NCI-H2107 (cell line): ENCODE measurements at places on chromosomes 2 and 18.

DNA sequence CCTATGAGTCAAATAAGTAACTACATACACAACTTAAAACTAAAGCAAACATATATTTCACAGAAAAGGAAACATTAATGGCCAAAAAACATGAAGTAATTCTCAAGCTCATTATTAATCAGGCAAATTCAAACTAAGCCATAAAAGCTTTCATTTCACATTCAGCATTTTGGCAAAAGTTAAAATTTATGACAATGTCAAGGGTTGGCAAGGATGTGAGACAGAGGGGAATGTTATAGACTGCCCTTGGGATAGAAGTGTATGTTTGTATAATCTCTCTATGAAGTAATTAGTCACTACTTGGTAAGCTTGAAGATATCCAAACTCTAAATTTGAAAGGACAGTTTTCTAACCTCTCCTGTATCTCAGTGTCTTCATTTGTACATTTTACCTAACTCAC lies 539.4 kb downstream of the RIT2 start:
- no peak for DNase-seq

GRCh38 chr2:222652491-222653255 lies 3.2 kb downstream of the FARSB start:
- no peak for DNase-seq

GRCh38 chr18:48867978-48868377 lies 82.8 kb downstream of the SMAD7 start:
- DNase-seq, result no peak

DNA sequence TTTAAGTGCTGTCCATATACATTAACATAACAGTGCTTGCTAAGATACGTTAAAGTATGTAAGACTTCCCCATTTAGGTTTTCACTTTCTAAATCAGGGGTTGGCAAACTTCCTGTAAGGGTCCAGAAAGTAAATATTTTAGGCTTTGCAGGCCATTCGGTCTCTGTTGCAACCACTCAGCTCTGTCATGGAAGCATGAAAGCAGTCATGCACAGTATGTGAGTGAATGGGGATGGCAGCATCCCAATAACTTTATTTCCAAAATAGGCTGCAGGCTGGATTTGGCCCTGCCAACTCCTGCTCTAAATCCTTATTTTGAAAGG lies 128.7 kb downstream of the PLA2R1 start:
- DNase-seq, result no peak

DNA sequence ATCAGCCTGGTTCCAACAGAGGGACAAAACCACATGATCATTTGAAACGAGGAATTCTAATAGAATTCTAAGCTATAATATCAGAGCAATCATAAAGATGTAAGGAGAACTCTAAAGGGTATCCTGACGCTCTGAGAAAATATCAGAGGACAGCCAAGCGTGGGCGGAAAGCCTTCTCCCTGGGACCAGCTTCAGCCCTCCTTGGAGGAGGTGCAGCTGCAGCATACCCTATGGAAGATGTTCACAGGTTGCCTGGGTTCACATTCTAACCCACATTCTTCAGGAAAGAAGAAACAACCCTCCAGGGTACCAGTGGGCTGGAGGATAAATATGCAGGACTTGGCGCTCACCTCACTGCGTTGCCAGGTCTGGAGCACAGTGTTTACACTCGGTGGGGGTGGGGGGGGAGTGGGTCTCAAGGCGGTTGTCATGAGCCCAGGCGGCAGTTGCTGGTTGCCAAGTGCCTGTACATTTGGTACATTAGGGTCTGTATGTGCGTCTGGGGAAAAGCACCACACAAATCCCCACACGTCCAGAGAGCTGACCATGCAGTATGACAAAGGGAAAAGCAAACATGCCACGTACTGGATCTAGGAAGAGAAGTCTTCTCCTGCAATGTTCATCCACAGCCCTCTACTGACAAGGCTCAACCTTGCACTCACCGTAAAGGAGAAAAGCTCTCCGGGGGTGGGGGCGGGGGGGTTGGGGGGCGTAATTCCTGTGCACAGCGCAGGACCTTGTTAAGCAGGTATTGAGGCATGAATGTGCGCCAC lies 80.5 kb downstream of the CDH19 start:
- no peak for DNase-seq

DNA sequence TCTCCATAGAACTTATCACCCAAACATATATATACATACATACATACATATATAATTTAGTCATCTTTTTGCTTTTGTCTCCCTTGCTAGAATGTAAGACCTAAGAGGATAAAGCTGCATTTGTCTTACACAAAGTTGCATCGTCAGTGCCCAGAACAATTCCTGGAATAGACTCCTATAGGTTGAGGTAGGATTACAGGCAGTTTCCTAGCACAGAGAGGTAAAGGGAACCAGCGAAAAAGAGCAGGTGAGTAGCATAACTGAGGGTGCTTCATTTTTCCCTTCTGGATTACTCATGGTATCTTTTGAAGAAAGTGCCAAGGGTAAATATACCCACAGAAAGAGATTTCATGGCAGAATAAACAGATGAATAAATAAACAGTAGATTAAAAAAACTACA lies 68.1 kb upstream of the AMMECR1L start:
- DNase-seq, result no peak

DNA sequence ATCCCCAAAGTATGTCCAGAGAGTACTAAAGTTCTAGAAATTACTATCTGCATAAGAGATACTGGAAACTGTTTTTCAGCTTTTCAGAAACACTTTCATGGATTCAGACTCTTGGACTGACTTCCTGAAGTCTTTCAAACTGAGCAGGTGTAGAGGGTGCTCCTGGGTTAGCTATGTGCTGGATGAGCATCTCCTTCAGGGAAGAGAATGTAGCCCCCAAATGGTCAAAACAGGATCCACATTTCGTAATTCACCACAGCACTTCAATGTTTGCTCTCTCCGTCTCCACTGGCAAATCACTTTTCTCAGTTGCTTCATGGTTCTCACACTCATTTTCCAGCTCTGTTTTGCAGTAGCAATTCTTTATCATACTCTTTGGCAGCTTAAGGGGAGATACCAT lies 23.2 kb upstream of the SATB2 start:
- DNase-seq, result no peak

DNA sequence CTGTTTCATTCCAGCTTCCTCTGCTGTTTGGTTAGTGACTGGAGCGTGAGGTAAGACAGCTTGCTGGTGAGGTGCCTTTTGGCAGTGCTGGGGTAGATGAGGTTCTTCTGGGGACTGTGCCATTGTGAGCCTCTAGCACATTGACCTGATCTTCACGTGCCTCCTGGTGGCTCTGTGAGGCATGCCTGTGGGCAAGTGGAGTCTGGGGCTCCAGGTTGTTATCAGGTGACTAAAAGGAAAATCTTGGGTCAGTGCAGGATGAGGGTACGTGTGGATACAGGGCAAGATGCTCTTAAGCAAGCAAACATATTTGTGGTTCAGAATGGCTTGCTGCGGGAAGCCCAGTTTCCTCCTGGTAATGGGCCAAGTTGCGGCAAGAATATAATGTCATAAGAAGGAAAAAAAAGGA lies 75.4 kb downstream of the FHOD3 start:
- DNase-seq, result no peak

DNA sequence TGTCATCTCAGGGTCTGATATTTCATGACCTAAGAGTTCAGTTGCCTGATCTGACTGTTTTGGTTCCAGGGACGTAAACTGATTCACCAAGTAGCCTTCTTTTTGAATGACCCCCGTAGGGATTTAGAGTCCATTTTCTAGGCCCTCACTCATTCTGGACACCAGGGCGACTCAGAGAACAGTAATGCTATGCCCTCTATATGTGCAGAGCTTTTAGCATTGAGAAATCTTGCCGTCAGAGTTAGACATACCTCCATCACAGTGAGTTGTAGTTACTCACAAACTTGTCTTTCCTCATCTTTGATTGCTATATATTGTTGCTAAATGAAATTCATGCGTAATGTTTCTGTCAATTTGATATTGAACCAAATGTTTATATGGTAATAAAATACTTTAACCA lies 92.3 kb downstream of the OSBPL6 start:
- DNase-seq, result no peak

DNA sequence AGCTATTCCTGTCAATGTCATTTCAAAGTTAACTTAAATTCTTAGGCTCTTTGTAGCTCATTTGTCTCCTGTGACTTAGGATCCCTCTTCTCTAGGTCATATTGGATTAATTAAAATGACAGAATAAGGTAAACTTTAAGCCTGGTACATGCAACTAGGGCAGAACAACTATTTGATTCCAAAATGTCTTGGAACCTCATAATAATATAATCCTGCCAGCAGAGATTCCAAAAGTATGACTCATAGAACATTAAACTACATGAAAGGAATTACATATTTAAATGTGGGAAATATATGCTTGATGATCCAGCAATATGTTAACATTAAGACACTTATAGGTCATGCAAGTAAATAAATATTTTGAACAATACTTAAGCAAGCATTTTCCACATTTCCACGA lies 63.3 kb downstream of the COL3A1 start:
- no peak for DNase-seq

DNA sequence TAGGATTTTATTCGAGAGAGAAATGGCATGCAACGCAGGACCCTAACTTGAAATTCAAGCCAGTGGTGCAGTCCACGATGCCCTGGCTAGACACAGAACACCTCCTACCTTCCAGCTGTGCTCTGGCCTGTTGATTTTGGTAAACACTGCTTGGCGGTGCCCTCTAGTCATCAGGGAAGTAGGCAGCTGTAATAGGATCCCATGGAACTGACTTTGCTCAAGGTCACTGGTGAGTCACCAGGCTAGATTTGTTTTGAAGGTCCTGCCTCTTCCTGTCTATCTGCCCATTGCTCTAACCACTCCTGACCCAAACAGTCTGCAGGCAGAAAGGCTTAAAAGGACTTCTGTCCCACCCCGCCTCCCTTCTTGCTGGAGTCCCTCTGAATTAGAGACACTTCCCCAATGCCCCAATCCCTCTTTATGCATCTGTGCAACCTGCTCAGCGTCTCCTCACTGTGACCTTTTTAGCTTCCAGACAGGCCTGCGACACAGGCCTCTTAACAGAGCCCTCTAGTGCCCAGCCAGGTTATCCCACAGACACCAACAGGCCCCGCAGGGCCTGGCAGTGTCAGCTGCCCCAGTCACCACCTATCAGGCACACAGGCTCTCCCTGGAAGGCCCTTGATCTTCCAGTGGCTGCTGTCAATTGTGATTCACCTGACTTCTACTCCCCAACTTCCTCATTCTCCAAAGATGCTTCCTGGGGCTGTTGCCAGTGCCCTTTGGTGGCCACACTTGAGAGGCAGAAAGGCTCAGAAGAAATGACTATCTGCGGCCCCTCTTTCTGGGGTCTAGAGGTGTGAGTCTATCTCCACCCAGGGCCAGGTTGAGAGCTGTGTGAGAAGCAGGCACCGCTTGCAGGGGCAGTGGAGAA lies 5.2 kb downstream of the TMEM127 start:
- DNase-seq, result peak; percentile 17

- no peak for DNase-seq
These were observed 104.0 kb downstream of the DYSF start for GRCh38 chr2:71557321-71557720.

DNA sequence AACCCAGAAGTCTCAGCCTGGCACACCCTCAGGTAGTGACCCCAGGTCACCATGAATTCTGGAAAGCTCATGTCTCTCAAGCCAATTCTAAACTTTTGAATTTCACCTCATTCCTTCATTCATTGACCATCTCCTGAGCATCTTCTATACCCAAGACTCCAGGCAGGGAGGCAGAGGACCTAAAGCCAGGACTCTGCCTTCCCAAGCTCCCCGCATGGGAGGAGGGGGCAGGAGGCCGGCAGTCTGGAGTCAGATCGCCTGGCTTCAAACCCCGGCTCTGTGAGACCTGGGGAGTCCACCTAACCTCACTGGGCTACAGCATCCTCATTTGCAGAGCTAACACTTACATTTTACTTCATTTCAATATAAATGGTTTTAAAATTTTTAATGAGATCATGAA lies 59.0 kb downstream of the SMAD7 start:
- no peak for DNase-seq

DNA sequence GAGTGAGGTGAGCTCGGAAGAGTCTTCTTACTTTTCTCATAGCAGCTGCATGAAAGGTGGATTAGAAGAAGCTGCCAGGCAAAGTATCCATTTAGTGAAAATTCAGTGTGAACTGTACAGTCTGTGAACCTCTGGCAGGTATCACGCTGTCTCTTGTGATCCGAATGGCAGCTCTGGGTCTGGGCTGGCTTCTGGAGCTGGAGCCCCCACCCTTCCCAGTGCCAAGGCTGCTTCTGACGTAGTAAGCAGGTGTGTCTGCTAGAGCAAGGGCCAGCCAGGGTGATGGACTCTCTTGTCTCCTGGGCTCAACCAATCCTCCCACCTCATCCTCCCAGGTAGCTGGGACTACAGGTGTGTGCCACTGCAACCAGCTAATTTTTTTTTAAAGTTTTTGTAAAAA lies 14.0 kb upstream of the NTSR2 start:
- no peak for DNase-seq
